ENCODE measurements at places on chromosomes 11 and 22.
A peak's percentile ranks its signal among the peaks of the same experiment; 100 is the strongest.

DNA sequence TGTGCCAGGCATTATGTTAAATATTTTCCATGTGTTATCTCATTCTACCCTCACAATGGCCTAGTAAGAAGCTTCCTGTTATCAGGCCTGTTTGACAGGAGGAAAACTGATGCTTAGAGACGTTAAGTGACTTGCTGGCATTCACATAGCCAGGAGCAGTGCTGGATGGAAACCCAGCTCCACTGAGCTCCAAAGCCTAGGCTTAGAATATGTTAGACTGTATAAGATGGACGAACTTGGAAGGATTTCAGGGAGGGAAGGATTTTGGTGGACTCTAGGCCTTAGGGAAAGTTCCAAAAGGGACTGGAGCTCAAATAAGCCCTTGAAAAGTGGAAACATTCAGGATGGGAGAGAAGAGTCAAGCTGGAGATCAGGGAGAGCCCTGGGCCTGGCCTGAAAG lies 2.1 kb downstream of the CD44 start:
- DNase-seq: no peak

DNA sequence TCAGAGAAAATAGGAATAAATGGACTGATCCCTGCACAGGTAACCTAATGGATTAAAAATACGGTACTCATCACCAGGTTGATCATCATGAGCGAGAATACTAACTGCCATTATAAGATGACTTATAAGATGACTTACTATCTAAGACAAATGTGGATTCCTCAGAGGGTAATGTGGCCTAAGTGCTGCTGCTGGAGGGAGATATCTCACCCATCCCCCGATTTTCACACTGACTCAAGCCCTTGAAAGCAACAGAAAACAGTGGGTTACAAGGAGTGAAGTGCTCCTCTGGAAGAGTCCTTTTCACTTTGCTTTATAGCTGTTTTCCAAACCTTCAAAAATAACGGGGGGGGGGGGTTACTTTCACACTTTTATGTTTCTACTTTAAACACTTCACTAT lies 920 bp downstream of the TMEM218 start:
- DNase-seq: peak; percentile 6

GRCh38 chr11:28529540-28530410 lies 421.6 kb downstream of the METTL15 start:
- DNase-seq: peak; percentile 82

GRCh38 chr11:9678576-9678975 lies 14.7 kb downstream of the SWAP70 start:
- DNase-seq: no peak

DNA sequence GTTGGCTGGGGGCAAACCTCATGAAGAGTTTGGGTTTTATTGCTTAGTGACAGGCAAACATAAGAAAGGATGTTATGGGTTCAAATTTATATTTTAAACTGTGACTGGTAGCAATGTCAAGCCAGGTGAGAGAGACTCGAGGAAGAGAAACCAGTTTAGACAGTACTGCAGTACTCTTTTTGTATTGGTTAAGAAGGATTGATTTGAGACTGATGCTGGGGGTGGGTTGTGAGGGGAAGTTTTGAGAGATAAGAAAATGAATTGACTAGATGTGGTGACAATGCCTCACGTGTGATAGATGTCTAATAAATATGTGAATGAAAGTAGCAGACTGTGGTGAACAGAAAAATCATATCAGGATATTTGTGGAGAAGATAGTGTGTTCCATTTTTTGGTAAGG lies 142.4 kb downstream of the DDX10 start:
- no peak for DNase-seq

GRCh38 chr11:19493446-19494213 lies 219.0 kb upstream of the NAV2 start:
- no peak for DNase-seq

GRCh38 chr22:40627612-40628011 lies 8.9 kb downstream of the MRTFA start:
- no peak for DNase-seq

- no peak for DNase-seq
These were observed 236.5 kb downstream of the NTM start for GRCh38 chr11:131606811-131607335.

DNA sequence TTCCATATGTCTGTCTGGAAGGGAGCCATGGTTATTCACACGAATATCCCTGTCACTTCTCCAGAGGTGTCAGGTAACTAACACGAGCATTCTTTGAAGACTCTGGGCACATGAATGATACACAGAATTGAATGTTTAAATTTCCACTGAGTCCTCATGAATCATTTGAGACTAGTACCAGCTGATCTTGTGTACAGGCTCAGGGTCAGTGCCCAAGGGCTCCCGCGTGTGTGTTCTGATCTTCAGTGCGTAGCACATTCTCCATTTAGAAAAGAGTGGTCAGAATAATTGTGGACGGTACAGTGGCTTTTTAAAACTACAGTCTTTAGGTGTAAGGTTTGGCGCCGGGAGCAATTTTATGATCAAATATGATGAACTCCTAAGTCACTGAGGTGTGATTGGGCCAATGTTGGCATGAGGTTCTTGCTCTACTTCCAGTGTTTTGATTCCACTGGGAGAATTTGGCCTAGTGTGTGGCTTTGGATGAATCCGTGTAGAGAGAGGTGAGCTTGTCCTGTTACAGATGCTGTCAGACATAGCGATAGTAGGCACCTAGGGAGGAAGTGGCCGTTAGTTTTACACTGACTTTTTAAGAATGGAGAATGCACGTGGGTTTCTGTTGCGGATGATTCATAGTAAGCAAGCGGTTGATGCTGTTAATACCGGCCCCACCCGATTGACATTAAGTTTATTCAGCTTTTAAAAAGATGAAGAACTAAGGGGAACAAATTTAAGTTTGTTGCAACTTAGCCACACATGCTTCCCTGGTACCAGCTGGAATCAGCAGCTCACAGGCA lies 22.2 kb downstream of the NUP50 start:
- no peak for DNase-seq

- DNase-seq: peak; percentile 22
These were observed 97.2 kb downstream of the SERGEF start for GRCh38 chr11:17915500-17916143.

- DNase-seq: peak; percentile 60
These were observed 89.3 kb upstream of the CEP126 start for GRCh38 chr11:101825531-101825930.

GRCh38 chr11:69277074-69277809 lies 16.7 kb upstream of the MYEOV start:
- no peak for DNase-seq

DNA sequence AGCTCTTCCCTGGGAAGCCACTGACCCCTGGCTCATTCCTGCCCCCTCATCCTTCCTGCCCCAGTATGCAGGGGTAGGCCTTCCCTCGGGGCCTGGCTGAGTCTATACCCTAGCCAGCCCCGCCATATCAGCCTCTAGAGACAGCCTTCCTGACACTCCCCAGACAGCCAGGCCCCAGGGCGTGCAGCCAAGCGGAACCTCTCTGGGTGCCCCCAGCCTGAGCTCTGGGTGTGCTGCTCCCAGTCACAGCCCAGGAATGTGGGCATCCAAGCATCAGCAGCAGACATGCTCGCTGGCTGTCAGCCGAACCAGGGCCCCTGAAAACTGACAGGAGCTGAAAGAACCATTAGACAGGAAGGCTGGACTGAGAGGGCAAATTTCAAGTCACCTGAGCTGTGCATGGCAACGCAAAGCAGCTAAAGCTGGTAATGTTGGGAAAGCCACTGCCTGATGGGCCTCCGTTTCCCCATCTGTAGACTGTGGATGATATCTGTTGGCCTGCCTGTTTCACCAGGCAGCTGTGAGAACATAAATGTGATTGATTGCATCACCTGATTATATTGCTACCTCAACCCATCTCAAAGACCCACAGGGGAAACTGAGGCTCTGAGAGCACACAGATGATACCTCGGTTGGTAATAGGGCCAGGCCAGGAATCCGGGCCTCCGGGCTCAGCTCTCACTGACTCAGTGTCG lies 93.2 kb downstream of the LRRC32 start:
- peak; percentile 69 for DNase-seq

DNA sequence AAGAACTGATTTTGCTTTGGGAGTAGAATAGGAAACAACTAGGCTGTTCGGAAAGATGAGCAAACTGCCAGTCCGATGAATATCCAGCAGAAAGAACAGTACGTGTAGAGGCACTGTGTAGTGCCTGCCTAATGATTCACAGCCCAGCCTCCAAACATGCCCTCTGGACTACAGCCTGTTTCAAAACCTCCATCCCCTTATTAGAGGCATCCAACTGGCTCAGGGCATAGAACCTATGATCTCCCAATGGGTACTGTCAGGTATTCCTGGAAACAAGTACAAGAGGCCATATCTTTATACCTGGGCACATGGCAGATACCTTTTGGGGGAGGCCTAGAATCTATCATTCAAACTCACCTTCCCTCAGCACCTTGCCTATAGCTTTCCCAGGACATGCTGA lies 4.9 kb downstream of the RRP8 start:
- no peak for DNase-seq

- no peak for DNase-seq
These were observed 62.6 kb upstream of the OLFML1 start for GRCh38 chr11:7422544-7423331.
